ENCODE measurements at places on chromosomes 7 and 10.

DNA sequence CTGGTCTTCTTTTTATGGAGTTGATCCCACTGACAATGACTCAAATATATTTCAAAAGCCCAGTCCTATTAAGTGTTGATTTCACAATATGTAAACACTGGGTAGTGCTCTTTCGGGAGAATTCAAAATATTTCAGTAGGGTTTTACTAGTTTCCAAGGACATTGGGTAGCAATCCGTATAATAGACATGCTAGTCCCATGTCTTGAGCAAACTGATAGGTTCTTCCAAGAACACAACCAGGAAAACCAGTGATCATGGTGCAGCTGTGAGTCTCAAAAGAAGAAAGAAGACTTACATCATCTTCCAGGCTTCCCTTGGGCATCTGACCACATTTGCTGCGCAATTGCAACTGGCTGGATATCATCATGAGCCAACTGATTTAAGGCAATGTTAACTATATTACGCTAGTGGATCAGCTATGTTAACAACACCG is 59.3 kb upstream of the APBB1IP start:
- no peak for DNase-seq

- no peak for DNase-seq
Measured at GRCh38 chr7:5693529-5693928, 87.9 kb downstream of the RNF216 start.

DNA sequence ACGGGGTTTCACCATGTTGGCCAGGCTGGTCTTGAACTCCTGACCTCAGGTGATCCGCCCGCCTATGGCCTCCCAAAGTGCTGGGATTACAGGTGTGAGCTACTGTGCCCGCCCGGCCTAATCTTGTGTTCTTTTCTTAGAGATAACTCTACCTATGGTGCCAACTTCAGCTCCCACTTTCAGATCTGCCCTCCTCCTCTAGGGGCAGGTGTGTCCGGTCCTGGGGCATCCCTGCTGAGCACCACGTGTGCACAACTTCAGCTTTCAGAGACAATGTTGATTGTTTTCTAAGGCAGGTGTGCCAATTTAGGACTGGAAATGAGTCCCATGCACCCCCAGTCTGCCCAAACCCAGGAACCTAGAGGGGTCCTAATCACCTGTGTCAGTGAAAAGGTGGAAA is 18.5 kb upstream of the FXYD4 start:
- DNase-seq = no peak

- DNase-seq = no peak
Measured at GRCh38 chr10:50625649-50626132, 1.9 kb upstream of the SGMS1 start.

GRCh38 chr7:98194672-98195457 is 16.4 kb upstream of the BHLHA15 start:
- DNase-seq = no peak

DNA sequence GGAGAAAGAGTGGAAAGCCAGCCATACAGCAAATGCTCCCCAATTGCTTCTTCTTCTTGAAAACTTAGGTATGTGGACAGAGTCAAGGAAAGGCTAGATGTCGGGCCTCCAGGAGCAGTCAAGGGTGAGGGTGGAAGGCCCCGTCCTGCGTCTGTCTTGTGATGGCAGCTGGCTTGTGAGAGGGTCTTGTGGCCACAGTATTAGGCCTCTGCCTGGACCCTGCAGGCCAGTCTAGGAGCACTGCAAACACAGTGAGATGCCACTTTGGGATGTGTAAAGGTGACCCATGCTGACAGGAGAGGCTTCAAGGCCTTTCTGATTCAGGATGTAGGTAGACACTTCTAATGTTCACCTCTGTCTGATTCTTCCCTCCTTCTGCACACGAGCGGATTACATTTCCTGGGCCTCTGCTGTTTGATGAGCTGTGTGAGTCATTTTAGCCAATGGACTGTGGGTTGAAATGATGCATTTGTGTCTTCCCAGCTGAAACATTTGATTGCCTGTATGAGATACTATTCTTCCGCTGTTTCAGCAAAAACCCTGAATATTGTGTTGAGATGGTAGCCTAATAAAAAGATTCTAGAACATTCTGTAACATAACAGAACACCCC is 135.4 kb downstream of the EMX2 start:
- DNase-seq = no peak

DNA sequence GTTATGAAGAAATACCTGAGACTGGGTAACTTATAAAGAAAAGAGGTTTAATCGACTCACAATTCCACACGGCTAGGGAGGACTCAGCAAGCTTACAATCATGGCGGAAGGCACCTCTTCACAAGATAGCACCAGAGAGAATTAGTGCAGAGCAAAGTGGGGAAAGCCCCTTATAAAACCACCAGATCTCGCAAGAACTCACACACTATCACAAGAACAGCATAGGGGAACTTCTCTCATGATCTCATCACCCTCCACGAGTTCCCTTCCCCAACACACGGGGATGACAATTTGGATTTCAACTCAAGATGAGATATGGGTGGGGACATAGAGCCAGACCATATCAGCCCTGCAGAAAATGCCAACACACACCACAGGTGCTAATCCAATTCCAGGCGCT is 218.7 kb downstream of the PARD3 start:
- DNase-seq = no peak

DNA sequence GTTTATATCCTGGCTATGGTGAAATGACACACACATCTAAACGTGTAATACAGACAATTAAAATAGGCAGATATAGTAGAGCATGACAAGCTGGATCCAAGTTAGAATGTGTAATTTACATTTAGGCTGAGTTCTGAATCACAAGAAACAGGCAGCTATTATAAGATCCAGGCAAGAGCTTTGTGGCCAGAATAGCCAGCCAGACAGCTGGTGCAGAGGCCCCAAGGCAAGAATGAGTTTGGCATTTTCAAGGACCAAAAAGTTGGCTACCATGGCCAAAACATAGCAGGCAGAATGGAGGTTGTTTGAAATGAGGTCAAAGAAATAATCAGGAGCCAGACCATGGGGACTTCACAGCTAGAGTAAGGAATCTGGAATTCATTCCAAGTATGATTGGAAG is 281.7 kb downstream of the MTERF1 start:
- no peak for DNase-seq

GRCh38 chr7:28953633-28954032 is 4.5 kb downstream of the TRIL start:
- DNase-seq = no peak

DNA sequence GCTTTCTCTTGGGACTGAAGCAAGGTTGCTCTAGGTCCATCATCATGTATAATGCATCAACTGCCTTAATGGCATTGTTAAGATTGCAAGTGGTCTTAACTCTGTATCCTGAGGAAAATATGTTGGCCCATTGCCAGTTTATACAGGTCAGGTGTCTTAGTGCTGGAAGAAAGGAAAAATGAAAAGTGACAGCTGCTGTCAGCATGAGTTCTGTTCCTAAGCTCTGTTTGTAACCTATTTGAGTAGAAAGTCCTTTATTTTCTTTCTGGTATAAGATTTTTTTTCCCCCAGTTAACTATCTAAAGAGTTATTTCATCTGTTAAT is 127.2 kb downstream of the SRI start:
- no peak for DNase-seq

- no peak for DNase-seq
Measured at GRCh38 chr7:157584420-157584819, 247.6 kb downstream of the DNAJB6 start.

GRCh38 chr10:123559066-123559822 is 106.9 kb upstream of the GPR26 start:
- peak; percentile 10 for DNase-seq

DNA sequence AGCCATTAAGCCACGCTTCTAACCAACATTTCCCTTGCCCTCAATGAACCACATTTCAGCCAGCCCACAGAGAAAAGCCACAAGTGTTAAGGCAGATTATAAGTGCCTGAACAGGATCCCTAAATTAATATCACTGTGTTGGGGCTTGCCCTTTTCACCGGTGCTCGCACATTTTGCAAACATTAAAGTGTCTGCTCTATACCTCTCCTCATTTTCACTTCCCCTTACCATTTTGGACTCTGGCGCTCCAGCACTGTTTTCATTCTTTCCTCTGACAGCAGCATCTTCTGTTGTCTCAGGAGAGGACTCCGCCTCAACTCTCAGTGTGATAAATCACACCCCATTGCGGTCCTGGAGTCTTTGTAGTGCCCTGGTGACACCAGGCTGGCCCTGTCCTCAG is 274.2 kb downstream of the BAMBI start:
- no peak for DNase-seq

DNA sequence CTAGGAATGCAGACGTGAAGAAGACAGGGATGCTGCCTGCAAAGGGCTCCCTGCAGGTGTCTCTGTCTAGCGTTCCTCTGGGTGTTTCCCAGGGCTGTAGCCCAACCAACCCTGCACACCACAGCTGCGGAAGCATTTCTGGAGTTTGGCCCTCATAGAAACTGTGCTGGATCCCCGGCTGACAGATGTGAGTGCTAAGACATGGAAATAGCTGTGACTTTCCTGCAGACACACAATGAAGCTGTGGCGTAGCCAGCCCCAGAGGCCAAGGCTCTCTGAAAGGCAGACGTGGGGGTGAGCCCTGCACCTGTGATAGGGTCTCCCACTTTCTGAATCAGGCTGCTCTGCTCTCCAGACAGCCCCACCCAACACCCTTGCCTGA is 44.8 kb downstream of the ADCYAP1R1 start:
- no peak for DNase-seq

GRCh38 chr10:101725296-101726114 is 30.5 kb upstream of the FBXW4 start:
- DNase-seq = no peak

GRCh38 chr7:155136619-155137243 is 66.6 kb downstream of the HTR5A start:
- no peak for DNase-seq

DNA sequence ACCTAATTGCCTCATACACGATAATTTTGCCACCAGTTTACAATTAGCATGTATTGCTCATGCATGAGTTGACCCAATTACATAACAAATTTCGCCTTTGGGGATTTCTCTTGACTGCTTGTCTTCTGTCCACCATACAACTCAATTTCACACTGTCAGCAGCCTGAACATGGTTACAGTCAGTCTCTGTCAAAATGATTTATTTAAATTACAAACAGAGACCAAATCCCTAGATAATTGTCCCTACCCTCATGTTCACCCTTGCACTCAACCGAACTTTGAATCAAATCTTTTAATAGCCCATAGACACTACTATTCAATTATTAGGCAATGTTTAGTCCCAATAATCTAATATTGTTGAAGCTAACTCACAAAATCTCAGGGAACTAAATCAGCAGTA is 59.7 kb upstream of the NEBL start:
- DNase-seq = no peak

DNA sequence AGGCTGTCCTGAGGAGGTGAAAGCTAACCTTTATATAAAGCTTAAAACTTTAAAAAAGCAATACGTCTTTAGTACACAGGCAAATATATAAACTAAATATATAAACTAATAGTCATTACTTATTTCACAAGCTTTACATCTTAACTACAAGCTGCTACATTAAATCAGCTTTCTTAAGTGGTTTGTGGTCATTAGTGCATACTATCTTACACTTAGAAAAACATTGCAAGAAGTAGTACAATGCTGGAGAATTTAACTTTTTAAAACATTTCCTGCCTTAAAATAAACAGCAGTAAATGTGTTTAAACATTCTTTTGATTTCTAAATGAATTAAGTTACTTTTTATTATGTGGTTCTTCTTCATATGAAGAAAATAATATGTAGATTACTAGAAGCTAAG is 36.3 kb downstream of the MET start:
- DNase-seq = no peak

DNA sequence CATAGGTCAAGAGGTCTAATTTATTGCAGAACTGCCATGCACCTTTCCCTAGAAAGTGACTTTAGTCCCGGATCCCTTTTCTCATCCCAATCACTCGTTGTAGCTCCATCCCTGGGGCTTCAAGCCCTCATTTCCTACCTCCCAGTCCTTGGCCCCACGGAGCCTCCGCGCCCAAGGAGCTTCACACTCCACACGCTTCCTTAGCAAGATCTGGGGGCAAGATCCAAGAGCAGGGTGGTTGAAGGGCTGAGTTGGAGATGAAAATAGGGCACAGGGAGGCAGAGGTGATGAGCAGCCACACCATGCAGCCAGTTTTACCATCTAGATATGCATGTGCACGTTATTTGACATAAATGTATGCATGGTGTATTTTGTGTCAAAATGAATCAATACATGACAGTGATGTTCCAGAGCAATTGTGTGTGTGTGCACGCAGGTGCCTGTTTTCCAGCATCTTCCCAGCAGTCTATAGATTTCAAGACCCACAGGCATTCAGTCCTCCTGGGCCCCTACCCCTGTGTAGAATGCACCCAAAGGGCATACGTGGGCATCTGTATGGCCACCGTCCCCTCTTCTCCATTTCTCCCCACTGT is 6.0 kb upstream of the TRPV6 start:
- no peak for DNase-seq

- DNase-seq = no peak
Measured at GRCh38 chr7:27967639-27968038, 213.0 kb downstream of the JAZF1 start.

DNA sequence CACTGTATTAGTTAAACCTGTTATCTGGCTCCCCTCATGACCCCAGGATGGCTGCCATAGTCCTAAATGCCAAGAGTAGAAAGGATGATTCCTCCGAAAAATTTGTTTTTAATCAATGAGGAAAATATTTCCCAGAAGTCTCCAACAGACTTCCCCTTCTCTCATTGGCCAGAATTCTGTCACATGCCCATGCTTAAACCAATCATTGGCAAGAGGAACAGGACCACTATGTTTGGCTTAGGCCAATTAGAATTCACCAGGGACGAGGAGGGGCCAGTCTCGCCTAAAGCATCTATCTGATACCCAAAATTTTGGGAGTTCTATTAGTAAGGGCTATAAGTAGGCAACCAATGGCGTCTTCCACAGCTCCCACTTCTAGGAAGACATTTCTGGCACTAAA is 71.2 kb upstream of the IL6 start:
- DNase-seq = no peak

DNA sequence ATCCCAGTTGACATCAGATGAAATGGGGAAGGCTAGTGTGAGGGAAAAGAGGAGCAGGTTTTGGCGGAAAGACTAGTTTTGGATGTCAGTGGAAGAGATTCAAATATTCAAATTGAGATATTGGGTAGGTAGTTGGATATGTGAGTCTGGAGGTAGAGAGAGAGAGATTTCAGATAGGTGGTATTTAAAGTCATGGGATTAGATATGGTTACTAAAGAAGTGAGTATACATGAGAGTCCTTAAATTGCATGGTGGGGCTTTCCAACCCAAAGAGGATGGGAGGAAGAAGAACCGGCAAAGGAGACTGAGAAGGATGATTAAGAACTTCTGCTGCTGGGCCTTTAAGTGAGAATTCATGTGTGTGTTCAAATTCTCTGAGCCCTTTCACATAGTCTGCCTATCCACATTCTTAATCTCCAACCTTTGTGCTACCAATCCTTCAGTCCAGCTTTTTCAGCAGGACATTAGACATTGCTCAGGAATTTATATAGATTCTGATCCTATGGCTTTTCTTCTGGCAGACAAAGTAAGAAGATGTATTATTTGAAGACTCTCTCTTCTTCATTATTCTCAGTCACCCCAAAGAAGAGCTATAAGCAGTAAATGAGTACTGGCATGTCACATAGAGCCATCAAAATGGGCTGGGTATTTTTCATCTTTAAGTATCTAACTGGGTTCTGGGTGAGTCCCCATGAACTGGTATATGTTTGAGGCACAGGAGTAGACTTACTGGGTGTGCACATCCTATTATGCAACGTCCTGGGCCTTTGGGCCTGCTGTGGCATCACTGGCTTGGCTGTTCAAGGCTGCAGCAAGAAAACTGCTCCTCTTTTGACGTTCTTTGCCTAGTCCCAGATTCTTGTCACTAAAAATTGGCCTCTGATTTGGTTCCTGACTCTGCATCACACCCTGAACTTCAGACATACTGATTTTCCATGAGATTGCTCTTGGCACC is 33.6 kb downstream of the ST7 start:
- no peak for DNase-seq

- peak; percentile 9 for DNase-seq
Measured at GRCh38 chr10:97759158-97759887, 12.5 kb downstream of the SFRP5 start.
